NCI-H446 (cell line): ENCODE measurements at places on chromosomes 5 and 9.

DNA sequence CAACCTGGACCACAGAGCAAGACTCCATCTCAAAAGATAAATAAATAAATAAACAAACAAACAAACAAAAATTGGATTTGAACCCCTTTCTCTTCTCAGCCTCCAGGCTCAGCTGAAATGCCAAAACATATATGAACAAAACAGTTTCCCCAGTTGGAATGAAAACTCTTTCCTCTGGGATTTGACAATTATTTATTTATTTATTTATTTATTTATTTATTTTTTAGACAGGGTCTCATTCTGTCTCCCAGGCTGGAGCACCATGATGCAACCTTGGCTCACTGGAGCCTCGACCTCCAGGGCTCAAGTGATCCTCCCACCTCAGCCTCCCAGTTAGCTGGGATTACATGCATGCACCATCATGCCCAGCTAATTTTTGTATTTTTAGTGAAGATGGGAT, 6.0 kb upstream of the STXBP1 start:
- DNase-seq: no peak

DNA sequence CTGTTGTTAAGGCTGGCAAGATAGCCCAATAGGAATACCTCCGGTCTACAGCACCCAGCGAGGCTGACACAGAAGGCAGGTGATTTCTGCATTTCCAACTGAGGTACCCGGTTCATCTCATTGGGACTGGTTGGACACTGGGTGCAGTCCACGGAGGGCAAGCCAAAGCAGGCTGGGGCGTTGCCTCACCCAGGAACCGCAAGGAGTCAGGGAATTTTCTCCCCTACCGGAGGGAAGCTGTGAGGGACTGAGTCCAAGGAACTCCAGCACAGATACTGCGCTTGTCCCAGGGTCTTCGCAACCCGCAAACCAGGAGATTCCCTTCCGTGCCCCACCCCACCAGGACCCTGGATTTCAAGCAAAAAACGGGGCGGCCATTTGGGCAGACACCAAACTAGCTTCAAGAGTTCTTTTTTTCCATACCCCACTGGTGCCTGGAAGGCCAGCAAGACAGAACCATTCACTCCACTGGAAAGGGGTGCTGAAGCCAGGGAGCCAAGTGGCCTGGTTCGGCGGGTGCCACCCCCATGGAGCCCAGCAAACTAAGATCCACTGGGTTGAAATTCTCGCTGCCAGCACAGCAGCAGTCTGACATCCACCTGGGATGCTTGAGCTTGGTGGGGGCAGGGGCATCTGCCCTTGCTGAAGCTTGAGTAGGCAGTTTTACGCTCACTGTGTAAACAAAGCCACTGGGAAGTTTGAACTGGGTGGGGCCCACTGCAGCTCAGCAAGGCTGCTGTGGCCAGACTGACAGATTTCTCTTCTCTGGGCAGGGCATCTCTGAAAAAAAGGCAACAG, 647.2 kb downstream of the BNC2 start:
- DNase-seq: no peak

GRCh38 chr5:138032028-138032571, 779 bp downstream of the FAM13B start:
- no peak for DNase-seq

DNA sequence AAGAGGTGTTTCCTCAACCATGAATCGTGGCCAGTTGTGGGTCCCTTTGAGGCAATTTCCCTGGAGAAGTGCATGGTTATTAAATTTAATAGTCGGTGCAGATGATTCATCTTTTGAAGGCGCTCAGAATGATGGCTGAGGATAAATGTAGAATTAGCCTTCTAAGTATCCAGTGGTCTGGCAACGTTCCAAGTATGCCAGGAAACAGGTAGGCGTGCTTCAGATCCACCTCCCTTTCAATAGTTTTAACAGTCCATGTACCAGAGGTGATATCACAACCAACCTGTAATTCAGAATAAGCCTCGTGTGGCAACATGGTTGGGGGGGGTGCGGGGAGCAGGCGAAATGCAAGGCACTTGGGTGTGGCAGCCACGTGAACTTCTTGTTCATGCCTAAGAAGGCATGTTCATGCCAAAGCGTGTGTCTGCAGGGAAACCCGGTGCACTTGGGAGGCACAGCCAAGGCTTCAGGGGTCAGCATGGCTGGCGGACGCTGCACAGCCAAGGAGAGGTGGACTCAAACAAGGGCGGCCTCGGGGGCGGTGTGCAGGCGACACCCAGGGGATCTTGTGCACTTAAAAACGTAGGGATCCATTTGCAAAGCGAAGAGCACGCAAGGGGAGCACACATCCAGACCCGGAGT, 5.2 kb upstream of the NKD2 start:
- DNase-seq: no peak

DNA sequence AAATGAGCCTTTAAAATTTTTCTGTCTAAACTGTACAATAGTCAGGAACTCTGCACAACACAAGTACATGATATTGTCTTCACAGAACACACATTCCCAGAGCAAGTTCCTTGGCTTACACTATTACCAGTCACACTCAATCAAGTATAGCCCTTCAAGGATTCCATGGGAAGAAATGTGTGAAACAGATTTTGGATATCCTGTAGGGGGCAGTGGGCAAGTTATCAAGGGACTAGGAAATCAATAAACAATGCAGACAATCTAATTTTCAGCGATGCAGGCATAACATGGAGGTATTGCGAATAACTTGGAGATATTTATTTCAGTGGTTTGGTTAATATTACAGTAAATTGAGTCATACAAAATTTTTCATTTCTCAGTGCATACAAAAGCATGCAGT, 1171.5 kb upstream of the NUDT12 start:
- DNase-seq: no peak

GRCh38 chr5:72319976-72320752, at the start of the genes MRPS27 and PTCD2:
Gene MRPS27 (minus strand): TSS chr5:72320240. CDS start chr5:72320221, 19 bp downstream.
Gene PTCD2 (plus strand): TSS chr5:72320373. CDS start chr5:72320383, 10 bp downstream.
- DNase-seq: peak; percentile 98
